Urinary bladder (tissue), 4 donors: ENCODE measurements at places on chromosomes 4 and X. TPM values are rescaled to one million over a fixed set of nuclear protein-coding genes. Genes with fewer than 3 reads are reported as not detected.

- DNase-seq, result no peak
These were observed 47.9 kb downstream of the NDST3 start for GRCh38 chr4:118082182-118082581.

GRCh38 chr4:3636646-3637320 lies 104.6 kb upstream of the LRPAP1 start:
- no peak for DNase-seq

AMBN gene
- polyA plus RNA-seq, result not detected

DNA sequence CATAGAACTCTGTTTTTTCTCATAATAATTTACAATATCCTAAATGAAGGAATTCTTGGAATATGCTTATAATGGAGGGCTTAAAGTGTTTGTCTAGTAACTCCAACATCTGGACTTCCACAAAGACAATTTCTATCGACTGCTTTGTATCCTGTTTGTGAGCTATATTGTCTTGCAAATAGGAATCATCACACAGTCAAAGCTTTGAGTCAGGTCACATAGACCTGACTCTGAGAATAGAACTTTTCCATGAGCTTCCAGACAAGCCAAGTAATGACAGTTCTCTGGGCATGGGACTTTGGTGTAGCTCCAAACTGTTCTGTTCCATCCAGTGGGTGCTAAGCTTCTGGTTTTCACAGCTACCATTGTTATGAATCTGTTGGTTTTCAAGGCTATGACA lies 75.2 kb upstream of the GALNT7 start:
- DNase-seq, result no peak

DNA sequence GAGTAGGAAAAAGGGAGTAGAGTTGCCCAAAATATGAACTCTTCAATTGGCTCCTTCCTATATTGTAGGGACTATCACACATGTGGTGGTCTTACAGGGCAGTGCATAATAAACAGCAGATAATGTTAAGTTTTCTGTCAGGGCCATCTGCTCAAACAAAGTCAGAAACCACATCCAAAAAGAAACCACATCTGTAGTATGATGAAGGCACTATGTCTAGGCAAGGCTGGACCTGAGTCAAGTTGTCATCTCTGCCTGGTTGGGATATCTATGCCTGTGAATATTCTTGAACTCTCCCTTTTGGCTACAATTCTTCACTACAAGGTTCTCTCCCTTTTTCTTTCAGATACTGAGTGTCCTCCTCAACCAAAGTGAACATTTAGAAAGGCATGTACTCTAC lies 109.4 kb upstream of the C1GALT1C1 start:
- no peak for DNase-seq

MAP7D2 gene
- 0.46 TPM for polyA plus RNA-seq

GRCh38 chrX:51878056-51878455 lies 15.4 kb upstream of the MAGED1 start:
- DNase-seq, result no peak

- no peak for DNase-seq
These were observed 250.4 kb downstream of the GPM6A start for GRCh38 chr4:175561696-175562095.

FGA gene
- polyA plus RNA-seq, result 9.4 TPM

DNA sequence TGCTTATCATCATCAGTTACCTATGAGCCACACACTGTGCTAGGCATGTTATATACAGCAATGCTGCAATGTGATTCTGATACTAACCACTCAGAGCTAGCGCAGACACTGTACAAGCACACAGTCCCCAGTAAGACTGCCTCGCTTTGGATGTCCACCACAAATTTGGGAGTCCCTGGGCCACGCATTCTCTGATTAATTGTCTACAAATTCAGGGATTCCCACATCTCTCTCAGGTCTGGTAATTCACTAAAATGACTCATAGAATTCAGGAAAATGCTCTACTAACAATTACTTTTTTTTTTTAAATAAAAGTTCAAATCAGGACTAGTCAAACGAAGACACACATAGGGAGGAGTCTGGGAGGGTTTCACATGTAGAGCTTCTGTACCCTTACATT lies 652.1 kb upstream of the AADAT start:
- DNase-seq, result no peak

- DNase-seq, result no peak
These were observed 161.8 kb downstream of the NAA11 start for GRCh38 chr4:79163981-79164490.

DNA sequence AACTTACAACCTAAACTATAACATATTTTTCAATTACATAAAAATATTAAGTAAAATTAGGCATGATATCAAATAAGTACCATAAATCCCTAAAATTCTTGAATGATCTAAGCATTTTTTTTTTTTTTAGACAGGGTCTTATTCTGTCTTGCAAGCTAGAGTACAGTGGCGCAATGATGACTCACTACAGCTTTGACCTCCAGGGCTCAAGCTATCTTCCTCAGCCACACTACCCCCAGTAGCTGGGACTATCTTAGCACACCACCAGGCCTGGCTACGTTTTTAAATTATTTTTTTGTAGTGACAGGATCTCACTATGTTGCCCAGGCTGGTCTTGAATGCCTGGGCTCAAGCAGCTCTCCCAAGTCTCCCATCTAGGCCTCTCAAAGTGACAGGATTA lies 1042.3 kb downstream of the FSTL5 start:
- no peak for DNase-seq

DNA sequence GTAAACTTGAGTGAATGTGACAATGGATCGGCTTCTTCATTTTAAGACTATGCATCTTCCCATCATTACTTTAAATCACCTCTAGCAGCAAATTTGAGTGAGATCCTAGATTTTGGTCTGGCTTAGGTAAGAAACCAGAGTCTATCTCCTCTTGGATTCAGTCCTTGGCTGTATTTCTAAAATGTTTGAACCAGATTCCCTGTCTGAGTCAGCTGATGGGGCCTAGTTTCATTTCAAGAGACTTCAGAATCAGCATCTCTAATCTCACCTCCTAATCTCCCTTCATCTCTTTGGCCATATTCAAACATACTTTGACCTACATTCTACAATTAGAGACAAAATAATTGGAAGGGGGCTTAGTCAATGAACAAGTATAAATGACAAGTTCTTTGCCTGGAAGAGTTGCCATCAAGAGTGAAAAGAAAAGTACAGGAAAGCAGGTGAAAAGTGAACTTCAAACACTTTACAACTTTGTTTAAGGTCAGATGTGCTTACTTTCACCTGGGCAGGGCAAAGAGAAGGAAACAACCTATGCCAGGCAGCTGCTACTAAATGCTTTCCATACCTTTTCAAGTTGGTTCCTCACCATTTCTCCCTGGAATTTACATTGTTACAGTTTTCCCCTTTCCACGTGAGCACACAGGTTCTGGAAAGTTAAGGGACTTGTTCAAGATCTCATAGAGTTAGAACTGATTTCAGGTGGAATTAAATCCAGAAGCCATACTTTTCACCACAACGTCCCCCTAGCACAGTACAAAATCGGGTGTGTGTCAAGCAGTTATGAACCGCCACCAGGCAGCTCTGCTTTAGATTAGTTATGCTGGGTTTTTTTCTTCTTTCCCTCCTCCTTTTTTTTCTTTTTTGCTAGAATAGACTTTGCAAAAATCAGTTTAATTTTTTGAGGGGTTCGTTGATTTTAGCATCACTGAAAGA lies 30.7 kb upstream of the PITX2 start:
- DNase-seq, result no peak

DNA sequence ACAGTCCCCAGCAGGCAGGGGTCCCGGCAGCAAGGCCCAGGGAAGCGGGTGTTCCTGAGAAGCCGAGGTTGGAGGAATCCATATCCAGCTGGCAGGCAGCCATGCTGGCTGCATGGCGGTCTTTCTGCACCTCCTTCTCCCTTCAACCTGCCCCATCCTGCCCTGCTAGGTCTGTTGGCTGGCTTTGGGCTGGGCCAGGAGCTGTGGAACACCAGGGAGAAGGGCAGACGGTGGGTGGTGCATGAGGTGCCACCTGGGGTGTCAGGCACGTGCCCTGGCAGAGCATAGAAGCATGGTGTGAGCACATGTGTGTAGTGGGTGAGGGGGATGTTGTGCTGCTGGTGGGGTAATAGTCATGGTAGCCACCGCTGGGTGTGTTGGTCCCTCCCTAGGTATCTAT lies 150.1 kb downstream of the PJA1 start:
- no peak for DNase-seq

DNA sequence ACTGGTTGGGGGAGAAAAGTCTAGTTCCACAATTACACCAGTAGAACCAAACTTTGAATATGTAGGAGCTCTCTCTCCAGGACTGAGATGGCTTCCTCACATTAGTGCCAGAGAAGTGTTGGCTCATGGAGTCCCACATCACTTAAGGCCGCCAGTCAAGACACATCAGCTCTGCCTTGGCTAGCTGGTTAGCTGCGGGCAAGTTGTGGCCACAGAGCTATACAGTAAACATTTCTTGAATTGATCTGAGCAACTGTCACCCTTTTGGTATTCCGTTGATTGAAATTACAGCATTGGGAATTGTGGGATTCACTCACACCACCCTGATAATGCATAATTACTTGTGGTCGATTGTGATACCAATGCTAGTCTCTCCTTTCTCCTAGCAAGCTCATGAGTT lies 76.2 kb downstream of the LNX1 start:
- no peak for DNase-seq

CFI gene
- 24.8 TPM for polyA plus RNA-seq

SSX2 gene
- not detected for polyA plus RNA-seq

- no peak for DNase-seq
These were observed 74.6 kb downstream of the RASL11B start for GRCh38 chr4:52936729-52937128.

CORIN gene
- polyA plus RNA-seq, result 8.6 TPM

GRCh38 chr4:10582059-10582686 lies 102.4 kb downstream of the CLNK start:
- DNase-seq, result no peak

THAP9 gene
- 3.4 TPM for polyA plus RNA-seq

TLL1 gene
- 2.4 TPM for polyA plus RNA-seq

DNA sequence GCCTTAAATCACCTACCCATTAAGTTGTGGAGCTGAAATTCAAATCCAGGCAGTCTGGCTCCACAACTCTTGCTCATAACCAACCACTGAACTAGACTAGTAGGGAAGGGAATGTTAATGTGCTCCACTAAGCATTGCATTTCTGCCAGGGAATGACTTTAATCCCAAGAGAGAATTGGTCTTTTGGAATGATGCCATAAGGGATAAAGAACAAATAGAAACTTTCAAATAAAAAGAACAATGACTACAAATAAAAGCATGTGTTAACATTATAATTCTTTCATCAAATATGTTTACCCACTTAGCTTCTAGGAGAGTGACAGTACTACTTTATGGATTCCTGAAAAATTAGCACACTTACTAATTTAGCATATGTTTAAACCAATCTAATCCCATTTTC lies 905.9 kb downstream of the CENPC start:
- no peak for DNase-seq

- DNase-seq, result no peak
These were observed 248.7 kb downstream of the FMR1NB start for GRCh38 chrX:148229801-148230303.

GRCh38 chr4:12071316-12071715 lies 642.6 kb upstream of the HS3ST1 start:
- DNase-seq, result peak; percentile 1

GRCh38 chr4:88993246-88993645 lies 63.7 kb downstream of the FAM13A start:
- DNase-seq, result no peak

DNA sequence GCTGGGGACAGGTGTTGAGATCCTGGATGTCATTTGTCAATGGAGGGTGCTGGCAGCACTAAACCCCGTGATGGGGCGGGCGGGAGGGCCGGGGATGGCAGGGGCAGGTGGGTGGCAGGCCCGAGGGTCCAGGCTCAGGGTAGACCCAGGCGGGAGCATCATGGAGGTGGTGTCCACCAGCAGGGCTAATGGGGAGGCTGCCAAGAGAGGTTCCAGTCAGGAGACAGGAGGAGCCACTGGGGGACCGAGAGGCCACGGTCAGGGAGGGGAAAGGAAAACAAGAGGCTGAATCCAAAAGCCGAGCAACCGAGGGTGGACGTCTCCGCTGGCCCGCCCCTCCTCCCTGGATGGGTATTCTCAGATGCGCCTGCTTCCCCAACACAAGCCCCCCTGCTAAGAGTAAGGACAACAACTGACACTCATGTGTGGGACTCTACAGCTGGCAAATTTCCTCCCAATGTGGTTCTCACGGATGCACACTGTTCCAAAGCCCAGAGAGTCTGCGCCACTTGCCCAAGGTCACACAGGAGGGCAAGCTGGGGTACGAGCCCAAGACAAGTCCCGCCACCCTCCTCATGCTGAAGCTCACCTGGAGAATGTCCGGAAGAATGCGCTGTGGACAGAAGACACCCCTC lies 132.0 kb downstream of the CPZ start:
- DNase-seq, result no peak

- no peak for DNase-seq
These were observed 56.4 kb downstream of the PGRMC1 start for GRCh38 chrX:119292445-119292844.

DNA sequence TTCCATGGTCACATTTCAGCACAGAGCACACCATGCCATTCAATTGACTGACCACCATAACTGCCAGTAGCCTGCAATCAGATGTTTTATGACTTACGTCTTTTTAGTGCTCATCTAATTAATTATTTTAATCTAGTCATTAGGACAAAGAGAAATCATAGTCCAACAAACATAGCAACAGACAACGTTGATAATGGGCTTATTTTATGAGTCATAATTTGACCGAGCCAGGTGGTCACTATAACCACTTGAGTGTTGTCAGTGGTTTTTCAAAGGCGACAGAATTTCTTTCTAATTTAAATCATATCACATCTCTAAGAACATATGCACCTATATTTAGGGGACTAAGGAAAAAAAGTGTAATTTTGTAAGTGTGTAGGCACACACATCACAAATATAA lies 1.9 kb downstream of the SEC24D start:
- DNase-seq, result no peak

DNA sequence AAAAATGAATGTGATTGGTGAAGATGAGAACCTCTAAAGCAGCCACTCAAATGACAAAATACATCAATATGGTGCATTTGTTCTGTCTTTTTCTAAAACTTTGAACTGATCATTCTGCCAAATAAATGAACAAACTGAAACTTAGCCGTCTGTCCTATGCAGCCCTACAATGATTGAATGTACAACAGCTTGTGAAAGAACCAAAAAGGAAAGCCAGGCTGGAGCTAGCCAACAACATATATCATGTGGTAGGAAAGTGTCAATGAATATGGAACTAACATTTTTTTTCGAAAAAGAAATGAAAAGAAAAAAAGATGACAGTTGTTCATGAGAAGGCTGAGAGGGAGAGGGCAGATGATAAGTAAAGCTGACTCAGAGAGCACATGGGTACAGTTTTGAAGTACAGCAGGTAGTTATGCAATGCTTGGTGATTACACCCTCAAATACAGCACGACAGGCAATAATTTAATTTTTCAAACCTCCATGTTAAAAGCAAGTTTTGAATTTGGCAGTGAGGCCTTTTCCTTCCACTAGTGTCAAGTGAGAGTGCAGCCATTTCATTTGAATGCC lies 21.2 kb upstream of the SLC7A11 start:
- no peak for DNase-seq

- no peak for DNase-seq
These were observed 240.5 kb downstream of the GRIA3 start for GRCh38 chrX:123424546-123424945.

GRCh38 chr4:142095886-142096605 lies 459.7 kb downstream of the IL15 start:
- DNase-seq, result no peak

GRCh38 chr4:148883891-148884290 lies 441.7 kb upstream of the NR3C2 start:
- no peak for DNase-seq

- no peak for DNase-seq
These were observed 269.7 kb downstream of the HS3ST1 start for GRCh38 chr4:11158971-11159370.
